ENCODE measurements at places on chromosomes 7 and 10. TPM values are rescaled to one million over a fixed set of nuclear protein-coding genes. Genes with fewer than 3 reads are reported as not detected.

The SOSTDC1 gene
- not detected for total RNA-seq

The DGKB gene
- not detected for total RNA-seq

The HOXA10 gene
- 8.6 TPM for total RNA-seq

The SFR1 gene
- total RNA-seq: 20.6 TPM

The PLXNA4 gene
- total RNA-seq: 1.5 TPM

The FAM24B gene
- total RNA-seq: 16.3 TPM

The ESYT2 gene
- total RNA-seq: 66.7 TPM

Data from A549 treated with DMSO at 1 μM for 4 hours (cell line).